ENCODE measurements at places on chromosomes 11 and 22. TPM values are rescaled to one million over a fixed set of nuclear protein-coding genes. Genes with fewer than 3 reads are reported as not detected.

DNA sequence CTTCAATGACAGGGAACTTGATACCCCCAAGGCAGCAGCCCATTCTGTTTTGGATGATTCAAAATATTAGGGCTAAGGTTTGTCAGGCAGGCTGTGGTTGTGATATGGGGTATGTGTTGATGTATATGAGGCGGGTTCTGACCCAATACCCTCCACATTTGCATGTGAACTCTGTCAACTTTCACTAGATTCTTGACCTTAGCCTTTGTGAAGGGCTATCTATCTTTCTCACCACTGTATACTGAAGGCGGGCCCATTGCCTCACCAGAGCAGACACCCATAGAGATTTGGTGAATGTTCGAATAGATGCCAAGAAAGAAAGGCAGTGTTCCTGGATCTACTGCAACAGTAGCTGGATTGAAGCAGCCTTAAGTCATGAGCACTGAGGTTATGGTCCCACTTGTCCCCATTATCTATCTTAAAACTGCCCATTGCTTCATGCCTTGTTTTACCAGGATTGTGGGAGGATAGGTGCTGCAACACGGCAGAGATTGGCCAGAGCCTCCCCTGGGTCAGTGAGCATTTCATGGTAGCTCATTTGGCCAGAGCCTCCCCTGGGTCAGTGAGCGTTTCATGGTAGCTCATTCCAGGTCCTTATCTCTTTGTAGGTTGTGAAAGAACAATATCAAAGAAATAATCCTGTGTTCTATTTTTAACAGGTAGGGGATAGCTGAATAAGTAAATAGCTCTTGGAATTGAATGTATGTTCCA lies 399.6 kb downstream of the TMEM135 start:
- H3K4me3 ChIP-seq, result no peak overlapping the region
- H3K4me1 ChIP-seq, result no peaks in the 10 kb centered on the region
- no peak for DNase-seq
- no peak overlapping the region for H3K27ac ChIP-seq
- H3K27me3 ChIP-seq, result no peaks in the 10 kb centered on the region
- H3K36me3 ChIP-seq, result no peaks in the 10 kb centered on the region

DNA sequence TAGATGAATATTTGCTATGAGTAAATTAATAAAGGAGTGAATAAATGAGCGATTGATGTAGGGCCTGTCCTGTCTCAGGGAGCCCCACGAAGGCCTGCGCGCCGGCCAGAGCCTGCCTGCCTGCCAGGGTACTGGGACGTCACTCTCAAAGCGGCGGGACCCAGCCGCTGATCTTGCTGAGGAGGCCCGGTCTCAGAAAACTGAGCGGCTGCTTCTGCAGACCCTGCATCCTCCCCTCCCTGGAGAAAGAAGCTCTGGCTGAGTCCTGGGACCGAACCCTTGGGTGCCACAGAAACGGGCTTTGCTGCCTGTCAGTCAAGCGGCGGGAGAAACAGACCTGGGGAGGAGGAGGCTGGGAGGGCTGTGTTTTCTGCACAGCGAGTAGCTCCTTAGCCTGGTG lies 91.6 kb upstream of the B3GAT1 start:
- DNase-seq, result no peak
- H3K4me1 ChIP-seq, result peaks cover 14% of the 10 kb centered on the region
- no peak overlapping the region for H3K27ac ChIP-seq
- H3K36me3 ChIP-seq, result no peaks in the 10 kb centered on the region
- no peak overlapping the region for H3K4me3 ChIP-seq

Gene YPEL1
- total RNA-seq, result 5.5 TPM

GRCh38 chr11:117220999-117221774 lies 10.7 kb downstream of the PCSK7 start:
- H3K36me3 ChIP-seq, result 0 out of 2 replicates have a peak, but pooled peaks cover 6% of the 10 kb centered on the region
- no peak overlapping the region for H3K27ac ChIP-seq
- no peaks in the 10 kb centered on the region for H3K4me1 ChIP-seq
- no peak overlapping the region for H3K4me3 ChIP-seq

Gene C11orf16
- not detected for total RNA-seq

GRCh38 chr22:49765951-49766350 lies 61.7 kb downstream of the BRD1 start:
- H3K27ac ChIP-seq, result no peak overlapping the region
- no peaks in the 10 kb centered on the region for H3K36me3 ChIP-seq
- H3K4me1 ChIP-seq, result no peaks in the 10 kb centered on the region
- H3K4me3 ChIP-seq, result no peak overlapping the region
- no peak for DNase-seq
- no peaks in the 10 kb centered on the region for H3K27me3 ChIP-seq

- H3K27me3 ChIP-seq, result peaks cover 34% of the 10 kb centered on the region
- H3K36me3 ChIP-seq, result no peaks in the 10 kb centered on the region
- H3K27ac ChIP-seq, result no peak overlapping the region
- peak overlapping the region; percentile 82 for H3K4me3 ChIP-seq
- DNase-seq, result peak; percentile 93
- H3K4me1 ChIP-seq, result peaks cover 9% of the 10 kb centered on the region
These were observed 1.1 kb downstream of the CALCB start for GRCh38 chr11:15074206-15075161.

DNA sequence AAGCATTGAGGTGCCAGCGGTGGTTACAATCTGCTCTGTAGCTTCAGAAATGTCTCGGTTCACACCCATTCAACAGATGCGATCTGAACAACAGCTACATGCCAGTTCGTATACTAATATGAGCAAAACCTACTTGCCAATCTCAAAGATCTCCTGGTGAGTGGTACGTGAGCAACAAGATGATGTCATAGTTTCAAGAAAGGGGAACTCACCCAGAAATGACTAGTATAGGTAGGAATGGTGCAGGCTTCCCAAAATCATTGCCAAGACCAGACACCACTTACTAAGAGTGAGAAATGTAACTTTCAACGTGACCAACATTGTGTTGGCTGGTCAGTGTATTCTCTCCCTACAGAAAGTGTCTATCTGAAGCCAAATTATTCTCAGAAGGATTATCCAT lies 31.1 kb downstream of the OR6Q1 start:
- H3K4me1 ChIP-seq, result peaks cover 28% of the 10 kb centered on the region
- H3K27me3 ChIP-seq, result no peaks in the 10 kb centered on the region
- H3K4me3 ChIP-seq, result no peak overlapping the region
- no peak overlapping the region for H3K27ac ChIP-seq
- no peaks in the 10 kb centered on the region for H3K36me3 ChIP-seq
- DNase-seq, result no peak

- peaks cover 13% of the 10 kb centered on the region for H3K27me3 ChIP-seq
- 0 out of 2 replicates have a peak, but pooled peaks cover 6% of the 10 kb centered on the region for H3K36me3 ChIP-seq
- peak overlapping the region; percentile 98 for H3K4me3 ChIP-seq
- no peak for DNase-seq
- H3K4me1 ChIP-seq, result peaks cover 14% of the 10 kb centered on the region
- H3K27ac ChIP-seq, result no peak overlapping the region
These were observed 352 bp downstream of the C22orf23 start for GRCh38 chr22:37953062-37953436.

GRCh38 chr11:94171693-94172440 lies 43.2 kb downstream of the PANX1 start:
- H3K27me3 ChIP-seq, result no peaks in the 10 kb centered on the region
- H3K27ac ChIP-seq, result no peak overlapping the region
- H3K36me3 ChIP-seq, result no peaks in the 10 kb centered on the region
- 0 out of 2 replicates have a peak, but pooled peaks cover 6% of the 10 kb centered on the region for H3K4me1 ChIP-seq
- H3K4me3 ChIP-seq, result no peak overlapping the region

Gene OR52H1
- 0.28 TPM for total RNA-seq

DNA sequence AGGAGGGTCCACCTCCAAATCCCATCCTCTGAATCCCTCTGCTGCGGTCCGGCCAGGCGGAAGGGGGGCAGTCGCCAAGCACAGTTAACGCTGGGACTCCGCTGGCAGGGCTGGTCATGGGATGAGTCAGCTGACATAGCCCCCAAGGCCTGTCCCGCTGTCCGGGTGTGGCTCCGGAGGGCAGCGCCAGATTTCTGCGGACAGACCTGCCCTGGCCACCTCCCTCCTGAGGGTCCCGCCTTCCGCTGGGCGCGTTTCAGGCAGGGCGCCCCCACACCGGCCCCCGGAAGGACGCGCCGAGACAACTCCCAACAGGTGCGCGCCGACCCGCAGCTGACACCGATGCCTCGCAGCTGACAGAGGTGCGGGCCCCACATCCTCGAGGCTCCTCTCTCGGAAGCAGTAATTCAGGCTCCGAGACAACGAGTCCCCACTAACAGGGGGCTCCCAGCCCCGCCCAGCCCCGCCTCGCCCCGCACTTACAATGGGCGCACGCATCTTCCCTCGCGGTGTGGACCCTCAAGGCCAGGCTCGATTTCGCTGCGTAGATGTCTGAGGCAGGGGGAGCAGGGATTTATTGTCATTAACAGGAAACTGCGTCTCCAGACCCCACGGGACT lies 607 bp downstream of the PLAAT3 start:
- DNase-seq, result peak; percentile 78
- H3K4me1 ChIP-seq, result peaks cover 41% of the 10 kb centered on the region
- H3K4me3 ChIP-seq, result peak overlapping the region; percentile 81
- no peaks in the 10 kb centered on the region for H3K36me3 ChIP-seq
- H3K27me3 ChIP-seq, result no peaks in the 10 kb centered on the region
- peak overlapping the region; percentile 72 for H3K27ac ChIP-seq

Gene SCGB1C1
- not detected for total RNA-seq

Gene ASCL3
- total RNA-seq, result not detected

DNA sequence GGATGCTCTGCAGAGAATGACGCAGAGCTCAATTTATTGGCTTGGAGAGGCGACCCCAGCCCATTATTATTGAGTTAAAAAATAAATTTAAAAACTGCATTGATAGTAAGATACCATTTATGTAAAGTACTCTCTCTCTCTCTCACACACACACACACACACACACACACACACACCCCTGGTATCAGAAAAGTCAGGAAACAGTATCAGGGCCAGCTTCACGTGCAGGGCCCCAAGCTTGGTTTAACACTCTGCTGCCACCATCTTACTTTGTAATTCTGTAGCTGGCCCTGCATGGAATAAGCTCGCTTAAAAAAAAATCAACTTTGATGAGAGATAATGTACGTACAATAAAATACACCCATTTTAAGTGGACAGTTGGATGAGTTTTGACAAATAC lies 59.8 kb upstream of the CD5 start:
- H3K4me3 ChIP-seq, result no peak overlapping the region
- no peak for DNase-seq
- no peaks in the 10 kb centered on the region for H3K27me3 ChIP-seq
- H3K4me1 ChIP-seq, result peaks cover 3% of the 10 kb centered on the region
- no peaks in the 10 kb centered on the region for H3K36me3 ChIP-seq

GRCh38 chr11:94134651-94135512 lies 6.2 kb downstream of the PANX1 start:
- H3K36me3 ChIP-seq, result 0 out of 2 replicates have a peak, but pooled peaks cover 7% of the 10 kb centered on the region
- H3K27ac ChIP-seq, result no peak overlapping the region
- H3K4me3 ChIP-seq, result no peak overlapping the region
- peaks cover 74% of the 10 kb centered on the region for H3K4me1 ChIP-seq
- H3K27me3 ChIP-seq, result no peaks in the 10 kb centered on the region
- DNase-seq, result no peak

GRCh38 chr11:133064152-133064877 lies 468.0 kb downstream of the OPCML start:
- no peaks in the 10 kb centered on the region for H3K36me3 ChIP-seq
- peaks cover 10% of the 10 kb centered on the region for H3K4me1 ChIP-seq
- peak; percentile 94 for DNase-seq
- no peak overlapping the region for H3K27ac ChIP-seq

Gene UFD1
- total RNA-seq, result 53.5 TPM

DNA sequence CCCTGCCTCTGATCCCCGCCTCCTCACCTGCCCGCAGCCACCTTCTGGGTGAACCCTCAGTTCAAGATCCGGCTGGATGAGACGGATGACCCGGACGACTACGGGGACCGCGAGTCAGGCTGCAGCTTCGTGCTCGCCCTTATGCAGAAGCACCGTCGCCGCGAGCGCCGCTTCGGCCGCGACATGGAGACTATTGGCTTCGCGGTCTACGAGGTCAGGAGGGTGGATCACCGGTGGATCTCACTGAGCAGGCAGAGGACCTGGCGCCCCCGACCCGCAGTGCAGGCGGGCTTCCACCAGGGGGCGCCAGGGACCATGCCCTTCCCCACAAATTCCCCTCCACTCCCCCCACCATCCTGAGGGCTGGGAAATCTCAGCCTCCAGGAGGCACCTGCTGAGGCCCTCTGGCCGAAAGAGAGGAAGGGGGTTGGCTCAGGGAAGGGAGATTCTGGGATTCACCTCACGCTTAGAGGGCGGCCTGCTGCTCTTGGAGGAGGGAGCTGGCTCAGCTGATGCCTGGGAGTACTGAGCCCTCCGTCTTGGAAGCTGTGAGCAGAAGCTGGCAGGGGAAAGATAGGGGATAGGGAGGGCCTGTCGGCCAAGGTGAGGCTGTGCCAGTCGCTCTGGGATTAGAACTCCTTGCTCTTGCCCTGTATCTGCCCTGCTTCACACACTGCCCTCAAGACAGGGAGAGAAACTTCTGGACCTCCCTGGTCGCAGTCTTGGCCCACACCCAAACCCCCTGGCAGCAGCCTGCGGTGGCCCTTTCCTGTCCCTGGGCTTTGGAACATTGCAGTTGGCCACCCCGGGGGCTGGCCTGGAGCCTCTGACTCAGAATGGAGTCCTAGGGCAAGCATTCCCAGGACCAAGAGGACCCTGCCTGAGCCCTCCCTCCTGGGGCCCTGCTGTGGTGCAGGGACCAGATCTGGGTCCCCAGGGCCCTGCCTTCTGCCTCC lies 23.2 kb downstream of the CAPN1 start:
- H3K27ac ChIP-seq, result peak overlapping the region; percentile 59
- peak; percentile 88 for DNase-seq

- peak; percentile 35 for DNase-seq
- peaks cover 6% of the 10 kb centered on the region for H3K4me1 ChIP-seq
- H3K27me3 ChIP-seq, result no peaks in the 10 kb centered on the region
- H3K4me3 ChIP-seq, result no peak overlapping the region
- H3K27ac ChIP-seq, result no peak overlapping the region
- H3K36me3 ChIP-seq, result no peaks in the 10 kb centered on the region
These were observed 56.1 kb upstream of the TIMP3 start for GRCh38 chr22:32745251-32745995.

Gene PKP3
- total RNA-seq, result 18.7 TPM

DNA sequence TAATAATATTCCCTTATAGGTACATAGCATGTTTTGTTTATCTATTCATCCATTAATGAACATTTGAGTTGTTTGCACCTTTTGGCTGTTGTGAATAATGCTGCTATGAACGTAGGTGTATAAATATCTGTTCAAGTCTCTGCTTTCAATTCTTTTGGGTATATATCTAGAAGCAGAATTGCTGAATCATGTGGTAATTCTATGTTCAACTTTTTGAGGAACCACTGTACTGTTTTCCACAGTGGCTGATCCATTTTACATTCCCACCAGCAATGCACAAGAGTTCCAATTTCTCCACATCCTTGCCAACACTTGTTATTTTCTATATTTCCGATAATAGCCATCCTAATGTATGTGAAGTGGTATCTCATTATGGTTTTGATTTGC lies 51.2 kb upstream of the CWF19L2 start:
- no peaks in the 10 kb centered on the region for H3K36me3 ChIP-seq
- no peaks in the 10 kb centered on the region for H3K27me3 ChIP-seq

Gene UCP2
- total RNA-seq, result 76.9 TPM

- peaks cover 37% of the 10 kb centered on the region for H3K4me1 ChIP-seq
- H3K27me3 ChIP-seq, result no peaks in the 10 kb centered on the region
- no peak overlapping the region for H3K4me3 ChIP-seq
- H3K36me3 ChIP-seq, result no peaks in the 10 kb centered on the region
- H3K27ac ChIP-seq, result no peak overlapping the region
- DNase-seq, result no peak
These were observed 262.3 kb upstream of the MTNR1B start for GRCh38 chr11:92707173-92707619.

Gene MCHR1
- 2.4 TPM for total RNA-seq

GRCh38 chr22:48517039-48518030 lies 1310.3 kb downstream of the BRD1 start:
- no peak overlapping the region for H3K4me3 ChIP-seq
- H3K4me1 ChIP-seq, result no peaks in the 10 kb centered on the region
- no peak overlapping the region for H3K27ac ChIP-seq
- no peaks in the 10 kb centered on the region for H3K27me3 ChIP-seq
- H3K36me3 ChIP-seq, result no peaks in the 10 kb centered on the region

Gene LYVE1
- 0.94 TPM for total RNA-seq
